T-helper 1 cell treated with Interleukin-12 subunit alpha and Interleukin-12 subunit beta and Interleukin-4 antibody, amounts not matched to agents 30 ng/mL and 1 ng/mL, for 36 hours (primary cell): ENCODE measurements at places on chromosomes 2 and 18. TPM values are rescaled to one million over a fixed set of nuclear protein-coding genes. Genes with fewer than 3 reads are reported as not detected.

UCN gene
- total RNA-seq = 1.6 and 2.6 TPM in 2 replicates

SDC1 gene
- total RNA-seq = 0.22 TPM in 1 of 2 replicates, not detected in the other

SULT1C2 gene
- not detected in 2 replicates for total RNA-seq

UPP2 gene
- total RNA-seq = 0.07 TPM in 1 of 2 replicates, not detected in the other

FRZB gene
- total RNA-seq = not detected in 2 replicates

STK36 gene
- 16.6 and 17.6 TPM in 2 replicates for total RNA-seq

COL4A4 gene
- not detected in 2 replicates for total RNA-seq

CAPN14 gene
- 0.44 and 0.68 TPM in 2 replicates for total RNA-seq

SLC38A11 gene
- total RNA-seq = not detected in 2 replicates

HSPE1 gene
- 110 and 115 TPM in 2 replicates for total RNA-seq

PGAP1 gene
- total RNA-seq = 44.9 and 52.1 TPM in 2 replicates

HRH4 gene
- total RNA-seq = 0.17 and 0.20 TPM in 2 replicates

B3GNT7 gene
- total RNA-seq = not detected in 2 replicates

ADD2 gene
- total RNA-seq = 15.0 and 16.8 TPM in 2 replicates

SH3RF3 gene
- 0.22 and 0.24 TPM in 2 replicates for total RNA-seq

APOB gene
- total RNA-seq = not detected in 2 replicates

TM4SF20 gene
- not detected in 2 replicates for total RNA-seq

OSBPL1A gene
- total RNA-seq = 1.1 and 1.7 TPM in 2 replicates

CD8B2 gene
- 0.15 and 0.46 TPM in 2 replicates for total RNA-seq

LOXHD1 gene
- total RNA-seq = 0.05 TPM in 1 of 2 replicates, not detected in the other

PARD3B gene
- total RNA-seq = 0.83 and 0.96 TPM in 2 replicates

STAT4 gene
- total RNA-seq = 89.9 and 95.0 TPM in 2 replicates

ANKRD30BL gene
- total RNA-seq = not detected in 2 replicates

YPEL5 gene
- 34.7 and 38.5 TPM in 2 replicates for total RNA-seq

CBLN2 gene
- not detected in 2 replicates for total RNA-seq

CHRND gene
- not detected in 2 replicates for total RNA-seq

GLI2 gene
- total RNA-seq = 2.5 TPM in 2 replicates

CKAP2L gene
- total RNA-seq = 33.2 and 38.4 TPM in 2 replicates
